ENCODE measurements at places on chromosomes 4 and X.

- no peak for DNase-seq
Measured at GRCh38 chr4:16029262-16029661, 54.6 kb downstream of the PROM1 start.

- no peak for DNase-seq
Measured at GRCh38 chr4:62448911-62449310, 1248.8 kb downstream of the ADGRL3 start.

GRCh38 chrX:120281021-120281624 lies 30.1 kb downstream of the TMEM255A start:
- no peak for DNase-seq

- no peak for DNase-seq
Measured at GRCh38 chrX:148574237-148574973, 74.0 kb downstream of the AFF2 start.

DNA sequence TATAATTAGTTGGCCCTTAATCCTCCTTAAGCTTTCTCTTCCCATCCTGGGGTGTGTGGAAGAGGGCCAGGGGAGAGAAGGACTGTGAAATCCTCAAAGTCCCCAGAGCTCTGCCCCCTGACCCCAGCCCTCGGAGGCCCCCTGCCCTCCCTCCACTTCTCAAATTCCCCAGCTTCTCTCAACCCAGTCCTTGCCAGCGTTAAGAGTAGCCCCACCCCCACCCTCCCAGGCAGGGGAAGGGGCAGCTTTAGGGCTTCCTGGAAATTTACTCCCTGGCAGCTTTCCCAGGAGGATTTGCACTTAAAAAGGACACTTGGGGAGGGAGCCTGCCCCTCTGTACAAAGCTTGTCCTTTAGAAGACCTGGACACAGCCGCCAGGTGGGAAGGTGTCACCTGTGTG lies 11.8 kb upstream of the CD40LG start:
- DNase-seq = no peak

DNA sequence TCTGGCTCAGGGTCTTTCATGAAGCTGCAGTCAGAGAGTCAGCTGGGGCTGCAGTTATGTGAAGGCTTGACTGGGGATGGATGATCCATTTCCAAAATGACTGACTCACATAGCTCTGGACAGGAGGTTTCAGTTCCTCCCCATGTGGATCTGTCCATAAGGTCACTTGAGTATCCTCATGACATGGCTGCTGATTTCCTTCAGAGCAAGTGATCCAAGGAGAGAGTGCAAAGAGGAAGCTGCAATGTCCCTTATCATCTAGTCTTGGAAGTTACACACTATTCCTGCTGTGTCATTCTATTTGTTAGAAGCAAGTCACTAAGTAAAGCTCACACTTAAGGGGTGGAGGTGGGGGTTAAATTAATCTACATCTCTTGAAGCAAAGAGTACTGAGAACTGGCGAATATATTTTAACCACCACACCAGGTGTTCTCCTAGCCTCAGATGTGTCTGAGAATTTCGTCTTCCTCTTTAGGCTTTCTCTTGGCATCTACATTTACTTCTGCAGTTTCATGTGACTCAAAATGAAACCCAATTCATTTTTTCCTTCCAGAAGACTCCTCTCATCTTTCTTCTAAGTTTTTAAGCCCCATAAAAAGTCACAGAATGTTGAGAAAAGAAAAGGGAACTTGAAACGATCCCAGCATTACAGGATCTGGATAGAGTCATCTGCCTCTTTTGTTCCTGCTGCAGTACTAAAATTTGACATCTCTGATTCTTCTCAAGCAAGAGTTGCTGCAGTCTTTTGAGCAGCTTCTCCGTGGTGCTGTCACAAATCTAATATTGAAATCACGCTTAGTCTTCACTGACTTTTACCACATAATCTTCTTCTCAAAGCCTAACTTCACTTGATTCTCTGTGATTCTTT lies 3.8 kb upstream of the GRPR start:
- DNase-seq = no peak

DNA sequence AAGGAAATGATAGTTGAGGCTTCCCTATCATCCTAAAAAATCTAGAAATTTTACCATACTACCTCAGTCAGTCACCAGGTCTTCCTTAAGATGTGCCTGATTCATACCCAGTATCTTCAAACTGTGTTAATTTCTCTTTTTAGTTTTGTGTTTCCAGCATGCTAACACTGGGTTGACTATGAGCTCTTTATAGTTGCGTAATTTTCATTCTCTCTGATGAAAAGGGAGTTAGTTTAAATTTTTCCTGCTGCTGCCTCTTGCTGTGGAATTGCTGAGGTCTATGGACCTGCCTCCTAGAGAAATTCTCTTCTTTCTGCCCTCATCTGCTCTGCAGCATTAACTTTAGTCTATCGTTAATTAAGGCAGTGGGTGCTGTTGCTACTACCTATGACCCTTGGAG lies 66.6 kb downstream of the BANK1 start:
- no peak for DNase-seq

GRCh38 chrX:96835660-96836289 lies 47.9 kb upstream of the RPA4 start:
- DNase-seq = no peak

DNA sequence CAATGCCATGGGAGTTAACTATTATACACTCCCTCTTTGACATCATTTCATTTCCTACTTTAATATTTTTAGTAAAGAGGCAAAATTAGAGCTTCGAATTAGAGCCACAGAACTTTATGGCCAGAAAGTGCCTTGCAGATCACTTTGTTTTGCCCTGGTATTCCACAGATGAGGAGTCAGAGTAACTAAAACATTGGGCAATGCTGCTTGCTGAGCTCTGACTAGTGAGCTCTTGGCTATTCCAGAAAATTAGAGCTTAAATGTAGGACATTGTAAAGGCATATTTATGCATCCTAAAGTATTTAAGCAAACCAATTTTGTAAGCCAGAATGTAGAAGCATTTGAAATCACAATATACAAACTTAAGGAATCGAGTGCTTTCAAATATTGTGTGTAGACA lies 6.3 kb upstream of the ZNF827 start:
- no peak for DNase-seq

DNA sequence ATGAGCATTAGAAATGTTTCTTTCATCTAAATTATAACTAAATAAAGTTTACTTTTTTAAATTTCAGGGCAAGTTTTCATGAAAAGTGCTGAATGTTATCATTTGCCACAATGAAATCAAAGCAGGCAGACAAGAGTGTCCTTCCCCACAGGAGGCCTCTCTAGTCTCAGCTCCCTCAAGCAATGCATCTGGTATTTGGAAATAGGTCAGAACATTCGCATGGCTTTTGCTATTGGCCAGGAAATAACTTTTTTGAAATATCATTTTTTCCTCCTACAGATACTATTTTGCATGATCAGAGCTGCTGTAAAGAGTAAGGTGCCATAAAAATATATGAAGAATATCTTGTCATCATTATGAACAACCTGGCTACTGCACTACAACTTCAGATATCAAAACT lies 41.1 kb downstream of the MAD2L1 start:
- DNase-seq = no peak

DNA sequence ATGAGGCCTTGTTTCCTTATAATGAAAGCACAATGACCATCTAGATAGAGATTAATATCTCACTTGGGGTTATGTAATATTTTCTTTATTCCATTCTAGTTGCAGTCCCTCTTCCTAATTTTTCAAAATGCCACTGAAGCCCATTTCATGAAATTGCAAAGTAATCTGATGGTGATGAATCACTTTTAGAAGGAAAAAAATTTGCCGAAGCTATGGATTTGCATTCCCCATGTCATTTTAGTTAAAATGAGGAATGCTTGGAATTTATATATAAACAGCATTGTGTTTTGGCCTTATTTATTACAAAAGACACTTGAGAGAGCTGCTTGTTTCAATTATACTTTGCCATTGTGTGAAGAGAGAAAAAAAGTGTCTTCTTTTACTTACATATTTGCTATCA lies 241.7 kb upstream of the TEX13A start:
- DNase-seq = no peak

GRCh38 chr4:74541667-74542066 lies 96.7 kb downstream of the AREG start:
- DNase-seq = no peak

GRCh38 chrX:129462707-129463106 lies 60.6 kb downstream of the SMARCA1 start:
- DNase-seq = no peak

- DNase-seq = no peak
Measured at GRCh38 chr4:63493265-63493664, 916.0 kb downstream of the TECRL start.

- no peak for DNase-seq
Measured at GRCh38 chrX:29231800-29232199, 644.6 kb downstream of the IL1RAPL1 start.

- no peak for DNase-seq
Measured at GRCh38 chr4:13930155-13930554, 302.6 kb upstream of the BOD1L1 start.

GRCh38 chrX:129529685-129530281 lies 6.5 kb upstream of the SMARCA1 start:
- no peak for DNase-seq

- no peak for DNase-seq
Measured at GRCh38 chr4:3374011-3374645, 67.6 kb upstream of the HGFAC start.

GRCh38 chrX:119389871-119390501 lies 9.2 kb upstream of the SLC25A43 start:
- DNase-seq = no peak
